HT-29 (cell line): ENCODE measurements at places on chromosomes 7 and 10.

DNA sequence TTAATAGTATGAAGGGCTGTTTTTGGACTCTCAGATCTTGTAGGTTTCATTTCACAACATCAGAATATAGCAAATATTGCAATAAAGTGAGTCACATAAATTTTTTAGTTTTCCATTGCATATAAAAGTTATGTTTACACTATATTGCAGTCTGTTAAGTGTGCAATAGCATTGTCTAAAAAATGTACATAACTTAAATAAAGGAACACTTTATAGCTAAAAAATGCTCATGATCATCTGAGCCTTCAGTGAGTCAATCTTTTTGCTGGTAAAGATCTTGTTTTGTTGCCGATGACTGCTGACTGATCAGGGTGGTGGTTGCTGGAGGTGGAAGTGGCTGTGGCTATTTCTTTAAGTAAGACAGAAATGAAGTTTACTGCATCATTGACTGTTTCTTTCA lies 42.0 kb downstream of the ABCA13 start:
- no peak for DNase-seq

- DNase-seq = peak; percentile 77
Observed at GRCh38 chr10:31083765-31084184, 52.1 kb upstream of the ZNF438 start.

DNA sequence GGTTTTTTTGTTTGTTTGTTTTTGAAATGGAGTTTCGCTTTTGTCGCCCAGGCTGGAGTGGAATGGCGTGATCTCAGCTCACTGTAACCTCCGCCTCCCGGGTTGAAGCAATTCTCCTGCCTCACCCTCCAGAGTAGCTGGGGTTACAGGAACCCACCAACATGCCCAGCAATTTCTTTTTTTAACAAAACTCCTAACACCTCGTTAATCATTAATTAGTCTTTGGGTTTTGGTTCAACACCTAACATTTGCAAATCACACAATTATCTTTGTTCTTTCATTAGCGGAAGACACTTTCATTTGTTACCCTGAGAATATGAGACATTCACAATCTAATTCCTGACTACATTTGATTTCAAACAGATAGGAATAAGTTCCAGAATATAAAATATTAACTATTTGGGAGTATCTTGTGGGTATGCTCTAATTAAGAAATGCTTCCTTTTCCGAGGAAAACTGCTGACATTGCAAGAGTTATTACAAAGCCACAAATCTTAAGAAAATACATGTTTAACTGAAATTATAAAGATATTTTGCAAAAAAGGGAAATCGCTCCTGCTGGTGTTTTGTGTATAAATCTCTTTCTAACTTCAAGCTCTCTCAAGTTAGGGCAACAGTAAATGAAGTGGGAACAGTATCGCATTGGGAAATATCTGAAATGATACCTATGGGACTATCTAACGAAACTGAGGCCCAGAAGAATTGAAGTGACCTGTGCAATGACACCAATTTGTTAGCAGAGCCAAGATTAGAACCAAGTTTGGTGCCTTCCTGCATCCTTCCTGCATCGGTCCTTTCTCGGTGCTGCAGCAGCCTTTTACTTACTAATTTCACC lies 1.2 kb upstream of the LSM8 start:
- peak; percentile 37 for DNase-seq

- DNase-seq = no peak
Observed at GRCh38 chr10:77637532-77638320, at the start of gene KCNMA1. Gene KCNMA1 (minus strand): TSS chr10:77637808.

DNA sequence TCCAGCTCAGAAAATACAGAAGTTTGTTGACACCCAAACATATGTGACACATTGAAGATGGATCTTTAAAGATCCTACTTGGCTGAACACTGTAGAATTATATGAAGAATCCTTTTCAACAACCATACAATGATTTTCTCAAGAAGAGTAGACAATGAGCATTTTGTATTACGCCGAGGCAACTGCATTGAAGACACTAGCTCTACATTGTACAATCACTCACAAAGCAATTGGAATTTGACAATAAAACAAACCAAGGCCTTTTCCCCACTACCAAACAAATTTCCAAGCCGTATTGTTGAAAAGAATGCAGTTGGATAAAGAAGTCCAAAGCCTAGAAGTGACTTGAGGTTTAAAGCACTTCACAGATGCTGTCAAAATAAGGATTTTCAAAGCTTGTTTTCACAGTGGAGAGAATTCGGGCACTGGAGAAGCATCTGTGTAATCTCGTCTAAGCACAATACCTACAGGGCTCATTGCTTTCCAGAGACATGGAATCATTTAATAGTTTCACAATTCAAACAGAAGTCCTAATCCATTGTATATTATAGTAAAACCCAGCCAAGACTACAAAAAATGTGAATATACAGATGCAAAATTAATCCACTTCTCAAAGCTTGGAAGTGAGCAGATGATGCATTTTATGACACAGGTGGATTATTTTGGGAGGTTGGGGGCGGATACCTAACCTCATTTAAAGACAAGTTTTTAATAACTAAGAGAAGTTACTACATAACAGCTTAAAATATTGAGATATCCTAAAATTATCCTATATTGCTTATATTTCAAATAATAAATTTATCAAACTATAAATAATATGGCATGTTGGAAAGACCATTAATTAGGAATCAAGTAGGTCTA lies 78.6 kb downstream of the SORCS1 start:
- no peak for DNase-seq

DNA sequence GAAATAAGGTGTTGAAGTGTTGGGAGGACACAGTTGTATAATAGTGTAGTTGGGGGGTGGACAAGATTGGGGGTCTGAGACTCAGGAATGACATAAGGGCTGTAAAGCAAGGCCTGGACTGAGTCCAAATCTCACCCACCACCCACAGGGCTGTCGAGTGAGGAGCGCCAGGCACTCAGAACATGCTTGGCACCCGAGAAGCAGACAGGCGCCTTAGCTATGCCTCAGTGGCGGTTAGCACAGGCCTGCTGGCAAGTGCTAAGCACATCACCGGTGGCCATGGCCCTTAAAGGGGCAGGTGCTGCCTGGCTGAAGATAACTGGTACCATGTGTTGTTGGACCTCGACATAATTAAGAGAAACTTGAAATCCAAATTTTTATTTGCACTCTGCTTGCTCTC lies 90.7 kb downstream of the COL13A1 start:
- DNase-seq = no peak

DNA sequence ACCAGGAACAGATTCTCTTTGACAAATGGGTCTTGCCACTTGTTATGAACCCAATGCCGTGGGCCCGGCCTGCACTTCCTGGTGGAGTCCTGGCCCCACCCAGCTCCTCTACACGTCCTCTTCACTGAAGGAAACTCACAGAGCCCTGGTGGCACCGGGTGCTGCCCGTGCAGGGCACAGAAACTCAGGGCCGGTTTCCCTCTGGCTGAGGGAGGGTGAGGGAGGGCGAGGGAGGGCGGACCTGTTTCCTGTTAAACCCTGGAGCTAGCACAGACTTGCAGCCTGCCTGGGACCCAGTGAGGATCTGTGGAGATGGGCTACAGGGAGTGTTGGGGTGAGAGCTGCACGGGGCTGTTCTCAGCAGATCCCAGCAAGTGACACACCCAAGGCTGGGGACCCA lies 596.3 kb downstream of the PTPRN2 start:
- DNase-seq = no peak

- DNase-seq = no peak
Observed at GRCh38 chr10:3623746-3624145, 161.3 kb downstream of the KLF6 start.

GRCh38 chr10:71124921-71125748 lies 87.2 kb upstream of the UNC5B start:
- DNase-seq = no peak

- no peak for DNase-seq
Observed at GRCh38 chr7:122626785-122627184, 72.1 kb downstream of the RNF133 start.

- DNase-seq = no peak
Observed at GRCh38 chr10:21707498-21707897, 173.5 kb downstream of the MLLT10 start.

GRCh38 chr7:33423646-33424020 lies 294.3 kb downstream of the BBS9 start:
- peak; percentile 28 for DNase-seq

GRCh38 chr10:126854726-126855495 lies 50.3 kb upstream of the DOCK1 start:
- DNase-seq = no peak

- peak; percentile 58 for DNase-seq
Observed at GRCh38 chr7:93715234-93715633, 140.7 kb upstream of the CALCR start.

DNA sequence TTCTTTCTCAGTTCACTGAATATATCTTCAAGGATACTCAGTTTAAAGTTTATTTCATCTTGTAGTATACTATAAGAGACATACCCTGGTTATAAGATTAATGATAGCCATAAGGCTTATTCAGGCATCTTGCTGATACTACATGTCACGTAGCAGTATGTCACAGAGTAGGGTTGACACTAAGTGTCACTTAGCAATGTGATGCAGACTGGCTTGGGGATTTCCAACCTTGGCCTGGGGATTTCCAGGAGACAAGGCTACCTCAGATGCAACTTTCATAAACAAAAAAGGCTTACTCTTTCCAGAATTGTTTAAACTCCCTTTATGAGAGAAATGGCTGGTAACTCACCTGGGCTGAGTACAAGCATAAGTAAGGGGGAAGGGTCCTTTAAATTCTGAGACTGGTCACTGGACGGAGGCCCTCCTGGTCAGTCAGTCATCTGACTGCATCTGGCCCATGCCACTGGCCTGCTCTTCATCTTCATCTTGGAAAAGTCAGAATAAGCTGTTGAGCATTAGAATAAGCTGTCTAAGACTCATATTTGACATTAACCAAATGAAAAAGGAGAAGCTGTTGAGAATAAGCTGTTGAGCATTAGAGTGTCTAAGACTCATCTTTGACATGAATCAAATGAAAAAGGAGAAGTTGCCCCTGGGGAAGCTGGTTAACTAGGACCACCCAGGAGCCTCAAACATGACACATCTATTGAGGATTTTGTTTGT lies 9.5 kb downstream of the SLC13A1 start:
- DNase-seq = no peak

DNA sequence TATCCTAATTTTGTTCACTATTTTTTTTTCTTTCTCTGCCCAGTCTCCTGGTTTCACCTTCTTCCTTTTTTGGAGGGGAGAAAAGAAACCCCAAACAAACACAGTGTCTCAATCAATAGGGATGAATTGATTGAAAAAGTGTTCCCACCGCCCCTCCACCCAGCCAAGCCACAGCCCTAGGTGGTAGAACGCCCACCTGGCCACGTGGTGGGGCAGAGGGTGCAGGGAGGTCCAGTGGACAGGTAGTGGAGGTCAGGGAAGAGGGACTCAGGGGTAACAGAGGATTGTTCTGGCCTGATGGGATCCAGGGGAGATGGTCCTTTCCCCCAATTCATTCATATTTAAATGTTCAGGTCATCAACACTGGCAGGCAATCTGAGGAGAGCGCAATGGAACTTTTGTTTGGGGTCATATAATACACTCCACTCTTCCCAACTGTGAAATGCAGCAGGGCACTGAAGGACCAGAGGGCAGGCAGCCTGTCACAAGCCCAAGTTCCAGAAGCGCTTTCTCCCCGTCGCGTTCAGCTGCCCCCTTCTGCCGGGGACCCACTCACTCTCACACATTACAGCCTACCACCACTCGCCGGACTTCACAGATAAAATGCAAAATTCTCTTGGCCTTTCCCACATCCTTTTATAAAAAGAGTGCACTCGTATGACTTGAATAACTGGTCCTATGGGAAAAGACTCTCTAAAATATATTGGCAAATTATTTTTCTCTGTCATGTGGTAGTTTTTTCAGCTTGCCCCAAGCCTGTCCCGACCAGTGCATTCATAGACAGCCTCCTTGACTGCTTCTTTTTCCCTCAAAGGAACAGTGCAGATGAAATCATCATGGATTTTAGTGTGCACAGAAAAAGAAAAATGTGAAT lies 1.6 kb downstream of the INHBA start:
- DNase-seq = no peak

DNA sequence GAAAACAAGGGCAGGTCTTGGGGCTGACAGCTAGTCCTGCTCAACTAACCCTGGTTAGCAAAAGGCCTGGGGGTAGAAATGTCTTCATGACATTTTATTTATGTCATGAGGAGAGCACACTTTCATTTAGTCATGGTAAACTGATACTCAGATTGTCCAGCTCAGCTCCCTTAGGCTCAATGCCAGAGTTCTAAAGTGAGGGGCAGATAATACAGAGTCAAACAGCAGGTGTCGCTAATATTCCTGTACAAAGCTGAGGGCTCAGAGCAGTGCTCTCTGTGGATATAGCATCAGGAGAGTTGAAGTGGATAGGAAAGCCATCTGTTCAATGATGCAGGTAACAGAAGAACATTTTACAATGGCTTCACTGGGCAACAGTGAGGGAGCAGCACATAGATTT lies 26.8 kb upstream of the CALCR start:
- peak; percentile 34 for DNase-seq

DNA sequence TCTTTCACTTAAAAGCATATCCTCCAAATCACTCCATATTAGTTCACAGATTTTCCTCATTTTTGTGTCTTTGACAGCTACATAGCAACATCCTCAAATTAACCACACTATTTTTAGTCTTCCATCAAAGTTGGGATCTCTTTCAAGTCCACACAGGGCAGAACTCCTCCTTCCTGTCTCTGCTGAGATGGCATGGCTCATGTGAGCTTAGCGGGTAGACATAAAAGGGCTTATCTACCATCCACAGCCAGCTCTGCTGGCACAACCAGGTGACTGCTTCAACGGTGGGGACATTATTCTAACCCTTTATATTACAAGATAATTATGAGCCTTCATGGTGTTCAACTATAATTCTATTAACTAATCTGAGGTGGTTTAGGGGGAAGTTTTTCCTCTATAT lies 35.5 kb downstream of the ICA1 start:
- no peak for DNase-seq

GRCh38 chr7:17471325-17471724 lies 172.9 kb downstream of the AHR start:
- DNase-seq = no peak

DNA sequence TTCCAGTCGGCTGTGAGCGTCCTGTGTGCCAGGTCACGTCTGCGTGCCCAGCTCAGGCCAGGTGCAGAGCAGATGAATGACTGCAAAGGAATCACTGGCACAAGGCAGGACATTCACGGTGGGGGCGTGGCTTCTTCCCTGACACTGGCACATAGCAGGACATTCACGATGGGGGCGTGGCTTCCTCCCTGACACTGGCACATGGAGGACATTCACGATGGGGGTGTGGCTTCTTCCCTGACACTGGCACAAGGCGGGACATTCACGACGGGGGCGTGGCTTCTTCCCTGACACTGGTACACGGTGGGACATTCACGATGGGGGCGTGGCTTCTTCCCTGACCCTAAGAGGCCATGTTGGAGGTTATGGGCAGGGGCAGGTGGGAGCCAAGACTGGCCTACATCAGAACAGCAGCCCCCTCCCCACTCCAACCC lies 64.3 kb downstream of the MYL10 start:
- peak; percentile 73 for DNase-seq

- no peak for DNase-seq
Observed at GRCh38 chr7:31007634-31008033, 43.9 kb downstream of the GHRHR start.

DNA sequence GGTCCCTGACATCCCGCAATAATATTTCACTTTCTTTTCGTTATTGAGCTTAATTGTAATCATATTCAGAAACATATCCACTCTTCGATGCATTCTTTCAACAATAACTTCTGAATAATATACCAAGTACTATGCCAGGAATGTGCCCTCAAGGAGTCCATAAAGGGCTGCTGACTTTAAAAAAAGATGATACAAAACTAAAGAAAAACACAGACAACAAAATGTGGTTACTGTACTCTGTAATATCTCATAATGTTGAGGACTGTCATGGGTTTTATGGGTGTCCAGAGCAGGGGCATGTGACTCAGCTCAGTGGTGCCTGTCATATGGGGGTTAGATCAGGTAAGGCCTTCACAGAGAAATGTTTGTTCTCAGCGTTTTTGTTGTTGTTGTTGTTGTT lies 73.7 kb downstream of the ARL4A start:
- no peak for DNase-seq
